Stimulated activated CD4-positive, alpha-beta T cell treated with anti-CD3 and anti-CD28 coated beads, Interleukin-1b, Interleukin-23, amount 100 ng/mL, for 24 hours (primary cell): ENCODE measurements at places on chromosomes 4 and X.

DNA sequence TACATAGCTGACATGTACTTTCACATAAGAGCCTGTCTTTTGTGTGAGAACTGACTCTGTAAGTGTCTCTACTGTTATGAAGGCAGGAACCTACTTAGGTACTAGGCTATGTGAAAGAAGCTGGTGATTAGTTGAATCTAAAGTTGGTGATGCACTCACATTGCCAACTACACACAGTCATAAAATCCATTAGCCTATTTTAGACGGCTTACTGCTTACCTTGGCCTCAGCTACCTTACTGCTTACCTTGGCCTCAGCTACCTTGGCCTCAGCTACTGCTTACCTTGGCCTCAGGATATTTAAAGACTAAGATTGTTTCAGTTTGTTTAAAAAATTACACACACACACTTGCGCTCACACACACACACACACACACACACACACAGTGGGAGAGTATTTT, 549.7 kb downstream of the IL1RAPL1 start:
- DNase-seq, result no peak

DNA sequence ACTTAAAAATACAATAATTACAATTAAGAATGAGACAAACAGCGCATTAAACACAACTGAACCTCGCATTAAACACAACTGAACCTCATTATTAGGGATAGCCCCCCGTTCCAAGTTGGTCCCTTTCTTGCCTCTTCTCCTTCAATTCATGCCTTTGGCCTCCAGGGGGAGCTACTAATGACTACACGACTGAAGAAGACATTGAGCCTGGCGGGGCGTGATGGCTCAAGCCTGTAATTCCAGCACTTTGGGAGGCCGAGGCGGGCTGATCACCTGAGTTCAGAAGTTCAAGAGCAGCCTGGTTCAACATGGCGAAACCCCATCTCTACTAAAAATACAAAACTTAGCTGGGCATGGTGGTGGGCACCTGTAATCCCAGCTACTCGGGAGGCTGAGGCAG, 56.4 kb upstream of the NWD2 start:
- DNase-seq, result no peak

GRCh38 chr4:145003675-145004074, 94.3 kb downstream of the ANAPC10 start:
- DNase-seq, result no peak

- no peak for DNase-seq
Observed at GRCh38 chrX:119145241-119145653, 17.6 kb upstream of the KIAA1210 start.

GRCh38 chrX:139720136-139720535, 12.2 kb upstream of the MCF2 start:
- no peak for DNase-seq

DNA sequence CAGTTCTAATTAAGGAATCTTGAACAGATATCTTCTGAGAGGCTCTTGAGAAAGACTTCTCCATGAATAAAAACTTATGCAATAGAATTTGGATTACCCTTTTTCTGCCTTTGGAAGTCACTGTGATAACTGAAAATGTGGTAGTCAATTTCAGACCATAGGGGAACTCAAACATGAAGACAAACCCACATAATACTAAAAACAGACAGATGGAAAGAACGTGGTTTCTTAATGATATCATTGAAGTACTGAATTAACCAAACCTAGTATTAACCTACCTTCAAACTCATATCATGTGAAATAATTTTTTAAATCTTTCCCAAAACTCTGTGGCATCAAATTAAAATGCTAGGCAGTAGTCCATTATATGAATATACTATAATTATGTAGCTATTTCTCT, 153.5 kb downstream of the CAMK2D start:
- DNase-seq, result no peak

GRCh38 chr4:26148927-26149326, 171.9 kb upstream of the RBPJ start:
- DNase-seq, result no peak

DNA sequence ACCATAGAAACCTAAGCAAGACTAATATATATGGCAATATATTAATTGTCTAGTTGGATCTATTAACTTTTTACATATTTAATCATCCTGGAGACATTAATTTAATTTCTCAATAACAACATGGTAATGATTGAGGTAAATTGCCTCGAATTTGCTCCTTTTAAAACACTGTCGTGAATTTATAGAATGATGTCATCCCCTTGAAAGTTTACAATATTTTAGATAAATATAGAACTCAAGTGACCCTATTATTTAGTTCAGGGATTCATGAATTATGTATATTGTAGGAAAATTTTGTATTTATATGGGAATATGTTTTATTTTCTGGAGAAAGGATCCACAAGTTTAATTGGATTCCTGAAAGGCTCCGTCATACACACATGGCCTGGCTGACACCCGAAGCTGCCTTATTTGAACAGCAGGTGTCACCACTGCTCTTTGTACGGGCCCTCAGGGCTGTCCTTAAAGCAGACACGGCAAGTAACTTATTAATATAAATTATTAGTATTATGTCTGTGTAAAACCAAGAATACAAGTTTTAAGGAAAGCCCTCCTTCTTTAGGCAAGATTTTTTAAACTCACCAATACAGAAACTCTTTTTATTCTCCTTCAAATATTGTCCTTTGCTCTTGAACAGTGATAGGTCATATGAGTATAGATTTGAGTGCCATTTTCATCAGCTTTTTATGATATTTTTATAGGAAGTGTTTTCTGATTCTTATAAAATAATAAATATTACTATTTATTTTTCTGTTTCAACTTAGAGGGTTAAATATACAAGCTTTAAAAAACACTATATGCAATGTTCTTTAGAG, 1.9 kb upstream of the PLRG1 start:
- DNase-seq, result peak; percentile 45

- no peak for DNase-seq
Observed at GRCh38 chrX:124641737-124642491, 295.6 kb downstream of the SH2D1A start.

GRCh38 chr4:93061826-93062225, 758.1 kb downstream of the GRID2 start:
- DNase-seq, result no peak

- no peak for DNase-seq
Observed at GRCh38 chr4:158722291-158722916, 792 bp downstream of the PPID start.

GRCh38 chr4:93317561-93317960, 511.0 kb upstream of the ATOH1 start:
- no peak for DNase-seq

DNA sequence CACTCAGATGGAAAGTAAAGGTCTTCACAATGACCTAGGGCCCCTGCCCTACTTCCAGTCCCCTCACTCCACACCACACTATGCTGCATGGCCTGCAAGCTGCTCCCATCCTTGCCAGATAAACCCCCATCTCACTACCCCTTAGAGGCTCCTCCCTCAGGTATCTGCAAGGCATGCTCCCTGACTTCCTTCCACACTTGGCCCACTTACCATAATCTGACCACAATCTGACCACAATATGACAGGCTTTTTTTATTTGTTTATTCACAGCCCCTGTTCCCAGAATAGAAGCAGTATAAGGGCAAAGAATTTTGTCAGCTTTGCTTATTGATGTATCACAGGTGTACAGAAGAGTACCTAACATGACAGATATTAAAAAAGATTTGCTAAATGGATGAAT, 124.7 kb downstream of the CAMK2D start:
- DNase-seq, result no peak

- no peak for DNase-seq
Observed at GRCh38 chr4:47221721-47222120, 190.4 kb downstream of the GABRB1 start.

DNA sequence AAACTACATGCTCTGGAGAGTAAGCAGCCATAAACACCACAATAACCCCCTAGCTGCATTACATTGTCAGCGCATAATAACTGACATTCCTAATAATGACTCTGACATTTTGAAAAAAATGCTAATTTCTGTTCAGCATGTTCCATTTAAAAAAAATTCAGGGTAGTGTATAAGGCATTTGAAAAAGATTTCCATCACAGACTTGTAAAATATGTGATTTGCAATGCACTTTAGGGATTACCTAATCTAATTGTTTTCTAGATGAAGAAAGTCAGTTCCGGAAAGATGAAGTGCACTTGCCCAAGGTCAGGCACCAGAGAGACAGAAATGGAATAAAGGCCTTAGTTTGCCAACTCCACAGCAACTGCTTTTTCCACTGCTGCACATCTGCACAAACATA, 55.3 kb downstream of the FANCB start:
- DNase-seq, result no peak

DNA sequence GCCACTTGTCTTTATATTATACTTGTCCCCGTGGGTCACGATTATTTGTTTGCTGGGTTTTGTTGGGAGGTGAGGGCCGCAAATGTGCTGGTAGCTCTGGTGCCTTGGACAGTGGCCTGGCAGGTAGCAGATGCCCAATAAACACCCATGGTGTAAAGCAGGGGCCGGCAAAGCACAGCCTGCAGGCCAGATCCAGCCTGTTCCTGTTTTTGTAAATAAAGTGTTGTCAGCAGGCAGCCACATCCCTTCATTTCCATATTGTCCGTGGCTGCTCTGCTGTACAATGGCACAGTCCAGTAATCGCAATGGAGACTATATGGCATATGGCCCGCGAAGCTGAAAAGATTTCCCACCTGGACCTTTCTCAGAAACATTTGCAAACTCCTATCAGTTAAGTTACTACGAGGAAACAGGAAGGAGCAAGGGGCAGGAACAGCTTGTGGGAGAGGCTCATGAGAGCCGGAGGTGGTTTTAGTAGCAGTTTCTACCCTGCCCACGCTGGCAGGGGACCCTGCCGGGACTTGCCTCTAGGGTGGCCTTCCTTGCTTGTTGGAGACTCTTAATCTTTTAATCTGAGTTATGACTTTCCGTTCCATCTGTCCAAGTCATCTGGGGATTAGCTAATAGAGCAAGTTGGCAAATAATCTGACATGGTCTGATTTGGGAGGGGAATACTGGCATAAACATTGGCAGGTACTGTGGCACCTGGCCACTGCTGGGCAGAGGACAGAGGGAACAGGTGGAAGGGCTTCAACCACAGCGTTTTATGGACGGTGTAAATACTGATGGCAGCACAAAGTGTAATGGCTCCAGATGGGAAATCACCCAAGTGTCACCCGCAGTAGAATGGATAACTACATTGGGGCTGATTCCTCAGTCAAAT, 19.6 kb downstream of the CLCN4 start:
- no peak for DNase-seq

DNA sequence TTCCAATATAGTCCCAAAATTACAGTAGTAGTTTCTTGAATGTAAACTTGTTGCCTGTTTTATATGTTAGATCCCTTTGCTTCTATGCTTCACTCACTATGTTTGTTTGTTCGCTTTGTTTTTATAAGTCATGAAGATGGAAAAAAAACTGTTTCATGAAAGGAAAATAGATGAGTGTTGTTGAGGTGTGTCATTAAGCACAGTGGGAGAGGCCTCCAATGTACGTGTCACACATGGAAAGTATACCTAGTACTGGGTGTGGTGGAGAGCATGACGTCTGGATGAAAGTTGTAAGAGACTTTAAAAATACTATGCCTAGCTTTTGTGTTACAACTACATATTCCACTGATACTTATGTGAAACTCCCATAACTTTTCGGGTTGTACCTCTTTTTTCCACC, 28.4 kb downstream of the PLS3 start:
- no peak for DNase-seq

GRCh38 chrX:15838017-15838416, 16.6 kb downstream of the AP1S2 start:
- DNase-seq, result no peak

DNA sequence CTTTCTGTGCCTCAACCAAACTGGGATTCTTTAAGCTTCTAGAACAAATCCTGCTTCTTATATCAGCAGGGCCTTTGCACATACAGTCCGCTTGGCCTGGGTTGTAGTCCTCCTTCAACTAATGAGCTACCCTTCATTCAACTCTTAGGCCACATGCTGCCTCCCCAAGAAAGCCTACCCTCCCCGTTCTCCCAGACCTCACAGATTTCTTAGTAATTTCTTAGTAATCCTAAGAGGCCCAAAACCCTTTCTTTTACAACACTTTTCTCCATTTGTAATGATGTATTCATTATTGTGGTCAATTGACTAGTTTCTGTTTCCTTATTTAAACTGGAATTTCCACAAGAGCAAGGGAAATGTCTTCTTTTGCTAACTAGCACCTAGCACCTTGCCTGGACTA, 233.1 kb downstream of the PPP1R2C start:
- no peak for DNase-seq

DNA sequence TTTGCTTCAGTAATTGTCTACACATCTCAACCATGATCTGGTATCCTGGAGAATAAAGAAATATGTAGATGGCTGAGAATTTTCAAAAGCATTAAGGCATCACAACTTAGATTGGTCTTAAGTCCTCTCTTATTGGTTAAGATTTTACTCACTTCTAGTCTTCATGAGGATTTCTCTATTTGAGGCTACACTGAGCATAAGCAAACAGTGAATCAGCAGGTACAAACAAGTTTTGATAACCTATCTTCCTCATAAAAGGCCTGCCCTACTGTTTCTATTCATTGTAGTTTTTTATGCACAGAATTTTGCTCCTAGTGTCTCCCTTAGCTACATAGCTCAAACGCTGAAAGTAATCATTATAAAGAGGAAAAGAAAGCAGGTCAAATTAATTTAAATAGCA, 460.7 kb upstream of the RPS6KA3 start:
- no peak for DNase-seq

DNA sequence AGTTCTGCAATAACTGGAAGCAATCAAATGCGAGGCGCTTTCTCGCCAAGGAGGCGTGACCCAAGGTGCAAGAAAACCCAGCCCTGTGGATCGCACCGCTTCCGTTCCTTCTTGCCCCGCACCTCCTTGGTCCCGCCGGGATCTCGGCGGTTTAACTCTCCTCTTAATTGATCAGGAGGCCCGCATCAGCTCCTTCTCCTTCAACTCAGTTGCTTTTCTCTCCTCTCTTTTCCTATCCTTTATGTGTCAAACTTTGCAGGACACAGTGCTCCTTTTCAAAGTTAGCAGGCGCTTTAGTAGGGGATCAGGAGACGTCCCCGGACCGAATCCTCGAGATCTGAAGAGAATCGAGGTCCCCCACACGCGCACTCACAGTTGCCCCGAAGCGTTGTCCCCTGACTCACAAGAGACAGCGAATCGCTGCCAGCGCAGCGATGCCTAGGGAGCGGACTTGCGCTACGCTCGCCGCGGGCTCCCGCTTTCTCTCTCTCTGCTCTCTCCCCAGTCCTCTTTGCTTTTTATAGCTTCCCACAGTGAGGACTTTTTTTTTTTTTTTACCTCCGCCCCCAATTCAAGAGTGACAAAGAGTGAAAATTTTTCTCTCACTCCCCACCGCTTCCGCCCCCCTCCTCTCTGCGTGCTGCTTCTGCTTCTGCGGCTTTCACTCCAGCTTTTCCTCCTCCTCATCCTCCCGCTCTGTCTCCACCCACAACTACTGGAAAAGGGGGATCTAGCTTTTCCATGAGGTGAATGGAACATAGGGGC, at the start of gene DKK2:
Gene DKK2 (minus strand): TSS at position 495 of the 765 bp plus-strand sequence. CDS start 722 bp downstream, outside the sequence.
- no peak for DNase-seq
